ENCODE measurements at places on chromosomes 13 and 19.

DNA sequence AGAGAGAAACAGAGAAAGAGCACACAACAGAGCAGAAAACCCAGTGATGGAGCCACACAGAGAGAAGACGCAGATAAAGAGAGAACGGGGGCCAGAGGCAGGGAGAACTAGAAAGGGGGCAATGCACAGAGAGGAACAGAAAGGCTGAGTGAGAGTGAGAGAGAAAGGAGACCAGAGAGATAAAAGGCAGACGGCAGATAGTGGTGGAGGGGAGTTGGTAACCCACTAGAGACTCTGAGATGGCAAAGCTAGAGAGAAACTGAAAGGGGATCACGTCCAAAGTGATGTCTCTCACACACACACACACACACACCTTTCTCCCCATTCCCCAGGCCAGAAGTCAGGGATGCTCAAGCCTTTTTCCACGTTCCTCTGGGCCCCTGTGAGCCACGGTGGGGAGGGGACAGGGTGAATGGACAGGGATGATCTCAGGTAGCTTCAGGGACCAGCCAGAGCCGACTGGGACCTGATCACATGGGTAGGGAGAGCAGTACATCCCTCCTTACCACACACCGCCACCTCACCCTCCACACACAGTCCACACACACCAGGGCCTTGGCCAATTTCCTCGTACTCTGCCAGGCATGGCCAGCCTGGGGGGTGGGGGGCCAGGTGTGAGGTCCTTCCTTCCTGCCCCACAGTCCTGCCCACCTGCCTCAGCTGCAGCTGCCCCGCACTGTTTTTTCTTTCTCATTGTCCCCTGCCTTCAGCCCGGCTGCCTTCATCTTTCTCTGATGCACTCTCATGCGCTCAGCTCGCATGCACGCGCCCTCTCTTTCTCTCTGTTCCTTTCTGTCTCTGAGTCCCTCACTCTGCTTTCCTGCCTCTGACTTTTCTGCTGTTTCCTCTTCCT, 22.5 kb upstream of the POU2F2 start:
- DNase-seq: no peak

DNA sequence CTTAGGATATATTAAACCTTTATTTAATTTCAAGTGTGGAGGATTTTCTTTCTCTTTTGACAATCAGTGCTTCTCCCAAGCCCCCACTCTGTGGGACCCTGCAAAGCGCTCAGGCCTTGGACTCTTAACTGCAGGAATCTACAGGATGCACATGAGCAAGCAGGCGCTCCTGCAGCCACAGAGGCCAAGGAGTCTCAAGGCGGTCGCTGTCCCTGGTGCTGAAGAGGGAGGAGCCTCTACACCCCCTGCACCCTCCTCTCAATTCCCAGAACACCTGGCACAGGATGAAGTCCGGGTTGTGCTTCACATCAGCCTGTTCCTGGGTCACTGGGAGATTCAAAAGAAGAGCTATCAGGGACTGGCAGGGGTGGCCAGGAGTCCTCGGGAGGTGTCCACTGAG, 13.5 kb downstream of the OR10H4 start:
- no peak for DNase-seq

DNA sequence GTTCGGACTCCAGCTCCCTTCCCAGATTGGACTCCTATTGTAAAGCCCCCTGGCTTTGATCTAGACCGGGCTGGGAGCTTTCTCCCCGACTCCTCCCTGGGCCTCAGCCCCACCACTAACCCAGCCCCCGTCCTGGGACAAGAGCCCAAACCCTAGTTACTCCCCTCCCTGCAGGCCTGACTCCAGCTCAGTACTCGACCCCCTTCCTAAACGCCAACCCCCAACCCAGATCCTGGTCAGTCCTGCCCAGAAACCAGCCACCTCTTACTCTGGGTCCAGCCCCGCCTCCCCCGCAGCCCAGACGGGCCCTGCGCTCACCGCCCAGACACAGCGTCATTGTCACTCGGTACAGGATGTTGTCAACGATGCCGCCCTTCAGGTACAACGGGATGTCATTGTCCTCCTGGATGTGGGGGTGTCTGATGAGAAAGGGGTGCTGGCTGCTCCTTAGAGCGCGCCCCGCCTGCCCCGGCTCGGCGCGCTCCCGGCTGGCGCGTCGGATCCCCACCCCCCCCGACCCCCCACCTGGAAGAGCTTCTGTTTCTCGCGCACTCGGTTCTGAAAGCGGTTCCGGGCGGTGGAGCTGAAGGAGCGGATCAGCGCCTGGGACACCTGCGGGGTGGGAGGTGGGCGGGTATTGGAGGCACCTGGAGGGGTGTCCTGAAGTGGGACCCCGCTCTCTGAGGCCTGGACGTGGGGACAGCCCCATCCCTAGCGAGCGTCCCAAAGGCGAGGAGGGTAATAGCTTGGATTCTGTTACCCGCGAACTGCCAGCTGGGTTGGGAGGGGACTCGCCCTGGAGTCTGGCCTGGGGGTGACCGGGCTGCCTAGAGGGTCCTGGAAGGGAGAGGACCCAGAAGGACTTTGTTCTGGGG, 866 bp downstream of the COX7A1 start:
- DNase-seq: no peak

- no peak for DNase-seq
Measured at GRCh38 chr19:14339741-14340140, 41.5 kb upstream of the ADGRE5 start.

DNA sequence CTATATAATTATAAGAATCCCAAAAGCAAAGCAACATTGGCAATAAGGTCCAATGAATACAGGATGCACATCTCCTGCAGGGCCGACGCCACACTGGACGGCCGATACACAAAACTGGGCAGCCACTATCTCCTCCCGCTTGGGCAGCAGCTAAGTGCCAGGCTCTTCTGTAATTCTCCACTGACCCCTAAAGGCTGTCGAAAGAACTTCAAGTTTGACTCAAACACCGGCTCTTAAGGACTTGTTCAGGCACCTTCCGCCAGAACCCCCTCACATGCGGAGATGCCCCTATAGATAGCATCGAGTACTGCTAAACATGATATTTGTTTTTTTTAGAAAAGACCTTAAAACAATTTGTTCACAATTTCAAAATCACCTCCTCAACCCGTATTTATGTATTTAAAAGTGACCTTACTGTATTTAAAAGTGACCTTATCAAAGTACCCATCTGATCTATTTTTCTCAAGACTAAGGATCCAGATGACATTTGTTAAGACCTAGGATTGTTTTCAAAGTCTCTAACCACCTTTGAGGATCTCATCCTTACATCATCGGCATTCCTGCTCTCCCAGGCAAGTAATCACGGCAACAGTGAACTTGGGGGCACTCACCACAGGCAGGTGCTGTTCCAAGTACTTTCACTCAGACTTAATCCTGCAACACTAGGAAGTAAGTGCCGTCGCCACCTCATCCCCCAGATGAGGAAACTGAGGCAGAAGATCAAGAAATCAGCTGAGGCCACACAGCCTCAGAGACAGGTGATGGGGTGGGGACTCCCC, 77.8 kb downstream of the TUBGCP3 start:
- DNase-seq: peak; percentile 20

DNA sequence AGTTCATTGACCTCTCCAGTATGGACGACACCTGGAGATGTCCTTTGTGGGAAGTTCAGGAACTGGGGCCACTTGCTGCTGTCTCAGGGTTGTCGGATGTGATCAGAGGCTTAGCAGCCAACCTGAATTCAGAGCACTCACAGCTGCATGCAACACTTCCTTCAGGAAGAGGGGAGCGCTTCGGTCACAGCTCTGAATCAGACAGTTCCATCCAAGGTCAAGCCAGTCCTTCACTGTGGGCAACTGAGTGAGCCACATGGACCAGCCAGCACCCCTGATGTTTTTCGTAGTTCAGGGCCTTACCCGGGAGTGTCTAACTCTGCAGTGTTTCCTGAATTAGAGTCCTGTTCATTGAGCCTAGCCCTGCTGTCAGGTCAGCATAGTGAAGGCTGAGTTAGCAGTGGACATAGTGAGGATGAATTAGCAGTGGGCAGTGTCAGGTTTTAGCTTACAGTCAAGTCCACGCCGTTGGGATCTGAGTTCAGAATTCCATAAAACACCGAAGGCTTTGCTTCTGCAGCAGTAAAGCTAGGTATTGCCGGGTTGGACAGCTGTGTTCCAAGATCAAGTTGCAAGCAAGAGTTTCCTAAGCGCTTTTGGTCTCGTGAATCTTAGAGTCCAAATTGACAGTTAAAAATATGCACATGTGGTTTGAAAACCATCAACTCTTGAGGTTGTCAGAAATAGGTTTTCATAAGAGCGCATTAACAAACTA, 5.1 kb downstream of the ZNF555 start:
- no peak for DNase-seq

DNA sequence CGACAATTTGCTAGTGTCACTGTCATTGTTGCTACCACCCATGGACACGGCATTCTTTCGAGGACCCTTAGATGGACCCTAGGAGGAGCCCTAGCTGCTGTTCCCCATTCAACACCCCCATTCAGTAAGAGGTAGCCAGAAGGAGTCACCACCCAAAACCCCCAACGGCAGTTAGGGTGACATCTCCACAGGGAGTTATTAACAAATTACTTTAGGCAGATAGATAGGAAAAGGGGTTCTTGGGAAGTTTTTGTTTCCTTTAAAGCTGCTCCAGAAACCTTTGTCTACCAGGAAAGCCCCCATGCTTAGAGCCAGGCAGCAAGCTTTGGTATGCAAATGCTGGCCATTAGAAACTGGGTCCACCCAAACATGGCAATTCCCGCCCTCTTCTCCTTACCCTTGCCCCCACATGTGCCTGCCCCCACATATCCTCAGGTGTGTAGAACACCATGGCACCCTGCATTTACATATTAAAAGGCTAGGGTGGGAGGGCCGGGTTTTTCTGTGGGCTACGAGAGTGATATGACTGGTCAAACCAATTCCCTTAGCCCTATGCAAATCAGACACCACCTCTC, 190.9 kb downstream of the SLITRK6 start:
- DNase-seq: no peak
